ENCODE measurements at places on chromosomes 6 and 20.

DNA sequence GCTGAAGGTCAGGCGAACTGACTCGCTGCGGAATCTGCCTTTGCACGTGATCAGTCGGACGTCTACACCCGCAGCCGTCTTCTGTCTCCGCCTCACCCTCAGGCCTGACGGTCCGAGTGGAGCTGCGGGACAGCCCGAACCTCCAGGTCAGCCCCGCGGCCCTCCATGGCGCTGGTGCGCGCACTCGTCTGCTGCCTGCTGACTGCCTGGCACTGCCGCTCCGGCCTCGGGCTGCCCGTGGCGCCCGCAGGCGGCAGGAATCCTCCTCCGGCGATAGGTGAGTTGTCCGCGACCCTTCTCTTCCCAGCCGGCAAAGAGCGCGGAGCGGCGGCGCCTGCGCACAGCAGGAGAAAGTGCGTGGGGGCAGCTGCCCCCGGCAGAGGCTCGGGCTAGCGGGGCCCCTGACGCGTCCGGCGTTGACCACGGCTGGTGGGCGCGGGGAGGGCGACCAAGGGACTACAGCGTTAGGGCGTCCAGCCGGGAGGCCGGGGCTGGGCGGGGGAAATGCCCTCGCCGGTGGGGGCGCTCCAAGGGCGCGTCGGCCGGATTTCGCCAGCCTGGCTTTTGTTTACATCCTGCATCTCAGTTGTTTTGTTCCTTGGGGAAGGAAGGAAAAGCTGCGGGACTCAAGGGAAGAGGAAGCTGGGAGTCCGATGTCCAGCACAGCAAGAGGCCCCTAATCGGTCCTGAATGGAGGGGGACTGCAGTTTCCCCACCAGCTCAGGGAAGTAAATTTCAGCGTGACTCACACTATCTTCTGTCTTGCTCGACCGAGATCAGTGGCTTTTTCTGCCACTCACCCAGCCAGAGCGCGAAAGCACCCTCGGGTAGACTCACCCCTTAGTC, at the start of gene SMPDL3A:
Gene SMPDL3A, plus strand, starts transcription at position 77 of the 846 bp plus-strand sequence. Its CDS starts 89 bp downstream, at position 166.
- no peak for DNase-seq

DNA sequence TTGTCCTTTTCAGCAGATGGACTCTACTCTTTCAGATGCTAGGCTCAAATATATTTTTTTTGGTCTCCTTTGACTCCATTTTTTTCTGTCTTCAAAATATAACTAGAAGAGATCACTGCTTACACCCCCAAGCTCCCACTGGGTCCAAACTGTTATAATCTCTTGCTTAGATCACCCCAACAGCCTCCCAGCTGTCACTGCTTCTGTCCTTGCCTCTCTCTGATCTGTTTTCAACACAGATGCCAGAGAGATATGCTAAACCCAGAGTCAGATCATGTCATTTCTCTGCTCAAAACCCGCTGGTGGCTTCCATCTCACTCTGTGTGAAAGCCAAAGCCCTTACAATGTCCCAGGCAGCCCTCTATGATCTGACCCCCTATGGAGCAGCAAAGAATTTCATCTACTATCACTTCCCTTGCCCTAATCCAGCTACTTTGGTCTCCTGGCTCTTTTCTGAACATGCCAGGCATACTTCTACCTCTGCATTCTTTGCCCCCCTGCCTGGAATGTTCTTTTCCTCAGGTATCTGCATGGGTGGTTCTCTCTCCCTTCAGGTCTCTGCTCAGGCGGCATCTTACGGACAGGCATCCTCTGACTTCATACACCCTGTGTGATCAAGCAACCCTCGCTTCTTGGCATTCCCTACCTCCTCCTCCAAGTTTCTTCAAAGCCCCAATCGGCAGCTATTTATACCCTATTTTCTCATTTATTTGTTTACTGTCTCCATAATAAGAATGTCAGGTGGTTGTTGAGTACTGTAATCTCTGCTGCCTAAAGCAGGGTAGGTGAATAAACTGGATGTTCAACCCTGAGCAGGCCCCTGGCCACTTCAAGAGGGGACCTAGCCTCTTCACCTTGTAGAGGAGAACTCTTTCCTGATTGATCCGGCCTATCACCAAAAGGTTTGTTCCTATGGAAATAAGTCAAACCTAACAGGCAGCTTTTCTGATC, 43.6 kb upstream of the SLC4A11 start:
- DNase-seq: no peak

DNA sequence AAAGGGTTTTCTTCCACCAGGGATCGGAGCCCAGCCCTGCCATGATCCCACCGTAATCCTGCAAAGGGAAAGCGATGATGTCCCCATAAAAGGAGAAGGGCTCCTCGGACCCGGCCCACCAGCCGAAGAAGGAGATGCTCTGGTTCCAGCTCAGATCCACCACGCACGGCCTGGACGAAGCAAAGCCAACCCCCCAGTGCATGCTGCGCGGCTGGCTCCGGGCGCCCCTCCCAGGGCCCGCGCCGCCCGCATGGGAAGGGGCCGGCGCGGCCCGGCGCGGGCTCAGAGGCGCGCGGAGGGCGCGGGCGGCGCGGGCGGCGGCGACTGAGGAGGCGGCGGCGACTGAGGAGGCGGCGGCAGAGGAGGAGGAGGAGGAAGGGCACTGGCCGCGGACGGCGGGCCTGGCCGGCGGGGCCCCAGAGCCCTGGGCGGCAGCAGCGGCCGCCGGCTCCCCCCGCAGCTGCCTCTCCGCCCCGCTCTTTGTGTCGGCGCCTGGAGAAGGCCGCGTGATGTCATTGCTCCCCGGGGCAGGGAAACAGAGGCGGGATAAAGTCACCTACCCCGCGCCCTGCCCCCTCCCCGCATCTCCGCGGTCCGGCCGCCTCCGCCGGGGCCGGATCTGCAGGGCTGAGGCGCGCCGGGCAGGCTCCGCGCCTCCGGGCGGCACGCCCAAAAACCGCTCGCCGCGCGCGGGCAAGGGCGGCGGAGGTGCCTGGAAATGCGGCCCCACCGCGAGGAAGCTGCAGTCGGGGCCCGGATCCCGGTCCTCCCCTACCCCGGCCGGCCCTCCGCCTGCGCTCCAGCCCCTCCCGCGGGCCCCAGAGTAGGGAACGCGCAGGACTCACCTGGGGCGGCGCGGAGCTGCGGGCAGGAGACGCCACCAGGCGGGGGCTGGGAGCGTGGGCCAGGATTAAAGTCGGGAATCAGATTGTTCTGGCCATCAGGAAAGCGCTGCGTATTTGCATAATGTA, at the start of gene FAXC:
Gene FAXC, minus strand, starts transcription at position 504 of the 971 bp plus-strand sequence. Its CDS starts 302 bp downstream, at position 202.
- no peak for DNase-seq

DNA sequence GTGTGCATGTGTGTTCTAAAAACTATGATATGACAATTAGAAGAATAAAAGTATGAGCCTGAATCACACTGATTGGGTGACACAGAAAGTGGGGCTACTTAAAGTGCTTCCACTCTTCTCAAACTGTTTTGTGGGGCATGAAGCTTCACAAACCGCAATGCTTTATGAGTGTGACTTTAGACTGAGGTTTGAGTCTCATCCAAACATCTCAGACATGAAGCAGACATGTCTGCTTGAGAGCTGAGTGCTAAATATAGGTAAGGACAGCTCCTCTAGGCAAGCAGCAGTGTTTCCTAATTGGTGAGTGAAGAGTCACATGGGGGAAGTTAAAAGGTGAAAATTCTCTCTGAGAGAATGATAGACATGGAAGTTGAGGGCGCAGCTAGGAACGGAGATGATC, 726.9 kb upstream of the CITED2 start:
- DNase-seq: no peak

GRCh38 chr6:83597511-83597910, 85.2 kb downstream of the PRSS35 start:
- DNase-seq: no peak

- DNase-seq: no peak
These were observed 103.4 kb upstream of the AHI1 start for GRCh38 chr6:135600931-135601330.

- DNase-seq: no peak
These were observed 21.6 kb downstream of the TOX2 start for GRCh38 chr20:43936104-43936770.

DNA sequence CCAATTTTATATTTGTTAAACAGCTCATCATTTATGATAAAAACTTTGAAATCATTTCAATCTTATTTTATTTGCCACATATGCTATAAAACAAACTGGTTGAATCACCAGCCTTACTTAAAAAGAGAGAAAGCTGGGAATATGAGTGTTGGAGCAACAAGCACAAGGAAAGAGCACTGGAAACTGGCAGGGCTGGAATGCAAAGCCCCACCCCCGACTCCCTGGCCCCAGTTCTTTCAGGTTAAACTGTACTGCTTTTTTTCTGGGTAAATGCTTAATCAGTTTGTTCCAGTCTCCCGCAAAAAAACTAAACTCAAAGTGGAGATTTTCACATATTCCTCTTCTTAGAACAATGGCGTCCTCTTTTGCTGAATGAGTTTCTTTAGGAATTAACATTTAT, 433.8 kb upstream of the NOX3 start:
- no peak for DNase-seq

DNA sequence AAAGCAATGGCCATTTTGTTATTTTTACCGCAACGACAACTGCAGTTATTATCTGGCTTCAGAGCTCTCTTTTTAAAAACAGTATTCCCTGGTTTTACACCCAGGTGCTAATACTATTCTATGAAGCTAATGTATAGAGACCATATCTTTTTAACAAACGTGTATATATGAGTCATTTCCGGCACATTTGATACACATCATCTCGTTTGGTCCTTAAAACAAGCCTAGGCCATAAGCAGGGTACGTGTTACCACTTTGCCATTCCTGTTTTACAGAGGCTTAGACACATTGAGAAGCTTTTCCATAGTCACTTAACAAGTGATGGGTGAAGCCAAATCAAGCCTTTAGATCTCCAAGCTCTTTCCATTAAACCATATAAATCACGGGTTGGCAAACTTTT, 5.5 kb downstream of the TRAF3IP2 start:
- DNase-seq: no peak

GRCh38 chr6:8588176-8588575, 152.8 kb upstream of the SLC35B3 start:
- DNase-seq: no peak

- DNase-seq: no peak
These were observed 212.1 kb upstream of the MARCKS start for GRCh38 chr6:113644861-113645575.

DNA sequence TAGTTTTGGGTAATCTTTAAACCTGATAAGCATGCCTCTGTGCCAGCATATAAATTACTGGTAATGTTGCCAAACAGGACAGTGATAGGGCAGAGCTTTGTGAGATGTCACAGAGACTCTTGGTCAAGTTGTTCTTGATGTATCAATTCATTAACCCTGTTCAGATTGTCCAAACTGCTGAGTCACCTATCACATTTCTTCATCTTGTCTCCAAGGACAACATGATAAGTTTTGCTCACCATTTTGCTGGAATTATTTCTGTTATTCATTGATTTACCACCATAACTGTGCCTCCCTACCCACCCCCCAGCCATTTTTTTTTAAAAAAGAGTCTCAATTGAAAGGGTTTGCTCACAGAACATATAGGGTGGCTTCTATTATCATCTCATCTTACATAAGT, 19.5 kb upstream of the GMNN start:
- no peak for DNase-seq

DNA sequence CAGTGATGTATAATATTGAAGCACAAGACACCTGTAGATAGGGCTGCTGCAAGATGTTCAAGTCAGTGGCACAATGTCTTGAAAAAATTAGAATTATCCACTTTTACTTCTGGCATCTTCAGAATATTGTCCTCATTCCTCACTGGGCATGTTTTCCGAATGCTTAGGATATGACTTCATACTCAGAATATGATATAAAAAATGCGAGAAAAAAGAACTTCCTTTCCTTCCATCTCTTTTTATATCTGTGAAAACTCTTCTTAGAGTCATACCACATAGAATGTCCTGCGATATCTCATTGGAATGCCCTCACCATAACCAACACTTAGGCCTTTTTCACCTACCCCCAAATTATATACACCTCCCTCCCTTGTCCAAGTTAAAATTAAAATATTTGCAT, 4.6 kb downstream of the MAS1L start:
- DNase-seq: no peak

DNA sequence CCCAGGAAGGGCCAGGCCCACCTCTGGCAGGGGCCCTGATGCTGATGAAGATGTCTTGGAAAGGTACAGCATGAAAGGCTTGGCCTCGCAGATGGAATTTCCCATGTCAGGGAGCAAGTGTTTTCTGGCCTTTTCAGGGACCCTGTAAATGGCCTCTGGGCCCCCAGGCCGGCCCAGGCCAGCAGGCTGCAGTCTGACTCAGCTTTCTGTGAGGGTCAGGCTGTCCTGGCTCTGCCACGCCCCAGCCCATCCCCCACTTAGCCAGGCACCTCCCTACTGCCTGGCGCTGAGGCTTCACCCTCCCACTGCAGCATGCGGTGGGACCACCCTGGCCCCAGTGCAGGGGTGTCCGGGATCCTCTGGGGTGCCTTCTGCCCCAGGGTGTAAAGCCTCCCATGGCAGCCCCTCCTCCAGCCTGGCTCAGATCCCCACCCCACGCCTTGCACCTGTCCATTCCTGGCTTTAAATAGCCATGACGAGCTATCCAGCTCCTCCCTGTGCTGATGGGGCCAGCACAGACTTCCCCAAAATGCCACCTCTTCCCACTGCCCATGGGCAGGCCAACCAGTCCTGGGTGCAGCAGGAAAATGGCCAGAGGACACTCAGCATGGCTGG, 35.6 kb upstream of the GATA5 start:
- DNase-seq: no peak

DNA sequence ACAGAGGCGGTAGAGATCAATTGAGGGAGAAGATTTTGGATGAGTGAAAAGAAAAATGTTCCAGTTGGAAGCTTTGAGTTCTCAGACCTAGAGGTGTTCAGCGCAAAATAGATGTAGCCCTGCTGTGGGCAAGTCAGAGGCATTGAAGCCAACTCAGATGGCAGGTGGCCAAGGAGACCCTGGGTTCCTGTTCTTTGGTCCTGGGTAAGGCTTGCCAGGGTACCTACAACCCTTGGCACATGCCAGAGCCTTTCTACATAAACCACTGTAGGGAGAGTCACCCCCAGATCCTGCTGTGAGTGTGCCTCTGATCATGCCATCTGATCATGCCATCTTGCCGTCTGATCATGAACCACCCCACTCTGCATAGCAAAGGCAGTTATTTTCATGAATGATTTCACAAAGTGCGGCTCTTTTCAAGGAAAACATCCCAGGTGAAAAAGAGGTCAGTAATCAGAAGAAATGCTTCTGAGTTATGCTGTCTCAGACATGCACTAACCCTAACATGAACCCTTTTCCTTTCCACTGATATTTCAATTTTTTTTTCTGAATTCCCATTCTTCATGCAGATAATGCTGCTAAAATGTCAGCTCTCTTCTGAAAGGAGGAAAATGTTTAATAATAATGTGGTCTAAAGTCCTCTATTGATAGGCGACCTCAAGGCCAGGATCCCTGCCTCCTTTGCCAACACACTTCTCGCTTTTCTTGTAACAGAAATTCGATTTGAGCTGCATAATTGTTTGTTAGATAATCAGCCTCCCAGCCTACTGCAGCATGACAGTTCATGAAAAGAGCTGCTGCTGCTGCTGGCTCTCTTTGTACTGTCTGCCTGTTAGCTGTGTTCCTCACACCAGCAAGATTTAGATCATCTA, 153.6 kb downstream of the MTHFD1L start:
- no peak for DNase-seq

GRCh38 chr6:16494793-16495192, 256.4 kb downstream of the GMPR start:
- DNase-seq: no peak

GRCh38 chr6:148509119-148509799, 166.6 kb downstream of the SASH1 start:
- no peak for DNase-seq
